ENCODE measurements at places on chromosomes 7 and 10.

DNA sequence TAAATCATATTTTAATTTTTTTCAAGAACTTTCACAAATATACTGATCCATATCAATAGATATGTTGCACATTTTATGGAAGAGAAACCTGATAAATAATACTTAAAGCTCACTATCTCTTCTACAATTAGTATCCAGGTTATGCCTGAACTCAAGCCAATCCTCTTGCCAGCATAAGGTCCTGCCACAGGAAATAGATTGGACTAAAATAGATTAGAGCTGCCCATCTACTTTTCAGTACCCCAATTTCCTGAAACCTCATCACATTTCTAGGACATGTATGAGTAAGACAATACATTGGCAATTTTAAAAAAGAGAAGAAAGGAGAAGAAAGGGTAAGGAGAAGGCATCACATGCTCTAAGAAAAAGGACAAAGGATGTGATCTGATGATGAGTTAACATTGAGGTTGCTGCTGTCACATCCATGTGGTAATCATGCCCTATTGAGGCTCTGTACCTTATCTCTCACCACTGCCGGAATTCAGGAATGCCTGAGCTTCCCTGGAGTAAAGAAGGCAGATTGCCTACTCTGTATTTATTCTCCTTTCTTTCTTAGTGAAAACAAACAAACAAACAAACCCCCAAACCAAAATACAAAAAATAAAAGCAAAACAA, 199.7 kb downstream of the ANK3 start:
- no peak for DNase-seq

- no peak for DNase-seq
These were observed 151.5 kb upstream of the COL1A2 start for GRCh38 chr7:94243066-94243711.

GRCh38 chr10:6579904-6580278, at the start of gene PRKCQ:
TSS of gene PRKCQ (minus strand) at chr10:6580276. CDS start at chr10:6515135, 65,141 bp downstream.
- no peak for DNase-seq

- DNase-seq = no peak
These were observed 32.0 kb downstream of the WAC start for GRCh38 chr10:28564905-28565304.

DNA sequence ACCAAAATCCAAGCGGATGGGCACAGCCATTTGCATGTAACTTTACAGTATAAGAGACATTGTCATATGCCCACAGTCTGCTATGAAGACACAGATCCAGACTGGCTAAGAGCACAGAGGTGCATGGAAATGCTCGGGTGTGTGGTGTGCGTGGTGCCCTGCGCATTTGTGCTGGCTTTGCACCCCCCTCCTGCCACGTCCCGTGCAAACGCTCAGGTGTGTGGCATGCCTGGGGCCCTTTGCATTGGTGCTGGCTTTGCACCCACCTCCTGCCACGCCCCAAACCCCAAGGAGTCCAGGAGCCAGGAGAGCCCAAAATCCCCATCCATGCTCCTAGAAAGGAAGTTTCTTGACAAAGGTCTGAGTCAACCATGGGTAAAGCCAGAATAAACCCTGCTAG, 306.2 kb downstream of the PTPRN2 start:
- DNase-seq = no peak

DNA sequence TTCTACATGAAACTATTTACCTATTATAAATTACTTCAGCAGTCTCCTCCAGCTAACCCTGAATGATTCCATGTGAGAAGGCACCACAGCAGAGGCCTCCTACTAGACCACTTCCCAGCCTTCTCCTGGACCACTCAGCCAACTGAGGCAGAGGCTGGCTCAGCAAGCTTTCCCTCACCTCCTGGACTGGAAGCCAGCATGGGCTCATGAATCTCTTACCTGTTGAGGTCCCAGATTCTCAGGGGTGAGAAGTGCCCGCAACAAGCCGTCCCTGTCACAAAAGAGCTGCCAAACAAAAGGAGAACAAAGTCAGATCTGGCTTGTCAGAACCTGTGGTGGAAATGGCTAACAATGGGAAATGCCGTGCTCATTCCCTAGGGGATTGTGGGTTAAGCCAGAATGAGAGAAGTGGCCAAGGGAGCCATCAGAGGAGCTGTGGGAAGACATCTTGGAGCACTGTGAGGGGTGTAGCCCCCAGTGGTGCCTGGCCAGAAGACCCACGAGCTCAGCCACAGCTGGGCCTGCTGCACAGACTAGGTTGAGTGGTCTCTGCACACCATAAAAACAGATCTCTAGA, 36.5 kb downstream of the DPCD start:
- DNase-seq = no peak

DNA sequence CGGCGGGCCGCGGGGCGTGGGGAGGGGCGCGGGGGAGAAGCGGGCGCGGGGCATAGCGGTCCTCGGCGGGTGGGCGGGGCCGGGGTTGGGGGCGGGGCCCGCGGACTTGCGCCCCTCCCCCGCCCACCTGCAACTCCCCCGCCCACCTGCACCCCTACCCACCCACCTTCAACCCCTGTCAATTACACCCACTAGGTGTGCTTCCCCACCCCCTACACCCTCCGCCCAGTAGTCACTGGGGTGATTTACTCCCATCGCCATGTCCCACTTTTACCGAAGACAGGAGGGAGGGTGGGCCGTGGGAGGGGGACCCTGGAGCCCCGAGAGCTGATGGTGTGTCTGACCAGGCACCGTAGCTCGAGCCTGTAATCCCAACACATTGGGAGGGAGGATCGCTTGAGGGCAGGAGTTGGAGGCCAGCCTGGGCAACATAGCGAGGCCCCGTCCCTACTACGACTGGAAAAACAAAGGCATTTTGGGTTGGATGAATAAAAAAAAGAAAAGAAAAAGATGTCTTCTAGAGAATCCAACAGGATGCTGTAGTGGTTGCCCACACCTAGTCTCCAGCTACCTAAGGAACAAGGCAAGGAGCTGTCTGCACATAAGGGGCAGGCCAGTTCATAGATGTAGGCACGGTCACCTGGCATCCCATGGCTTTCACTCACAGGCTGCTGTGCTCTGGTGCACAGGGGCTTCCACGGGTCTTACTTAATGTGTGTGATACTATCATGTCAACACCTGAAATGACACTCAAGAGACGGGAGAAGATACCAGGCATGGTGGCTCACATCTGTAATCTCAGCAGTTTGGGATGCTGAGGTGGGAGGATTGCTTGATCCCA, 761 bp downstream of the KCTD7 start:
- peak; percentile 9 for DNase-seq

DNA sequence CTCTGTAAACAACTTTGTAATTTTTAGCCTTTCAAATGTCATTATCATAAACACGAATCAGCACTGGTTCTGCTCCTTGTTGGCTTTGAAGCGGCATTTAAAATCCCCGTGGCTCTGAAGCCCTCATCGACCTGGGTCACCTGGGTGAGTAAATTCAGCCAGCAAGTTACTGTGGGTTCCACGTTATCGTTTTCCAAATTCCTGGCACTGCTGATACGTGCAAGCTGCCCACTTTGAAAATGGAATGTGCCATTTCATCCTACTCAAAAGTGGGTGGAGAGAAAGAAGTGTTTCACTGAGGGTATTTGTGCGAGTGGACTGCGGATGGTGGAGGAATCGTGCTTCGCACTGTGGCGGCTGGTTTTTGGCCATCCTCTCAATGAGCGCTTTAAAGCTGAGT, 281.7 kb downstream of the KLF6 start:
- no peak for DNase-seq
